ENCODE measurements at places on chromosomes 13 and 19.

- no peak for DNase-seq
These were observed 3.9 kb upstream of the KLK15 start for GRCh38 chr19:50837300-50837699.

DNA sequence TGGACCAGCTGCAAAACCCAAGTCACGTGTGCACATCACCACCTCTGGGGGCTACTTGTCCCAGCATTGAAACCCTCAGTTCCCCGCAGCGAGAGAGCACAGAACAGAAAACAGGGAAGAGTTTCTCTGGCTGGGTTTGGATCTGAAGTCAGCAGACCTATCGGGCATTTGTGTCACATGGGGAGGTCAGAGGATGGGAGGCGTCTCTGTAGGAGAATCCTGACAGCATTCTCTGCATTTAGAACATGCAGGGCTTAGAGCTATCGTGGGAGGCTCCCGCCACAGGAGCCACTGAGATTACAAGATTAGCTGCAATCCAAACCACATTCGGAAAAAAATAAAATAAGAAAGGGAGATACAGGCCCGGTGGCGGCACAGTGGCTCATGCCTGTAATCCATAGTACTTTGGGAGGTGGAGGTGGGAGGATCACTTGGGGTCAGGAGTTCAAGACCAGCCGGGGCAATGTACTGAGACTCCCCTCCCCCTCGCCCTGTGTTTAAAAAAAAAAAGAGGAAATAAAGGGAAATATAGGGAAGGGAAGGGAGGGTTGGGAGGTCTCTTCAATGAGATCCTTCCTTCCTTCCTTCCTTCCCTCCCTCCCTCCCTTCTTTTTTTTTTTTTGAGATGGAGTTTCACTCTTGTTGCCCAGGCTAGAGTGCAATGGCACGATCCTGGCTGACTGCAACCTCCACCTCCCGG, 2.9 kb upstream of the TLE6 start:
- DNase-seq = no peak

- DNase-seq = no peak
These were observed 18.9 kb upstream of the EPHX3 start for GRCh38 chr19:15251010-15251748.

- DNase-seq = peak; percentile 80
These were observed 15.2 kb upstream of the S1PR4 start for GRCh38 chr19:3163230-3163886.

DNA sequence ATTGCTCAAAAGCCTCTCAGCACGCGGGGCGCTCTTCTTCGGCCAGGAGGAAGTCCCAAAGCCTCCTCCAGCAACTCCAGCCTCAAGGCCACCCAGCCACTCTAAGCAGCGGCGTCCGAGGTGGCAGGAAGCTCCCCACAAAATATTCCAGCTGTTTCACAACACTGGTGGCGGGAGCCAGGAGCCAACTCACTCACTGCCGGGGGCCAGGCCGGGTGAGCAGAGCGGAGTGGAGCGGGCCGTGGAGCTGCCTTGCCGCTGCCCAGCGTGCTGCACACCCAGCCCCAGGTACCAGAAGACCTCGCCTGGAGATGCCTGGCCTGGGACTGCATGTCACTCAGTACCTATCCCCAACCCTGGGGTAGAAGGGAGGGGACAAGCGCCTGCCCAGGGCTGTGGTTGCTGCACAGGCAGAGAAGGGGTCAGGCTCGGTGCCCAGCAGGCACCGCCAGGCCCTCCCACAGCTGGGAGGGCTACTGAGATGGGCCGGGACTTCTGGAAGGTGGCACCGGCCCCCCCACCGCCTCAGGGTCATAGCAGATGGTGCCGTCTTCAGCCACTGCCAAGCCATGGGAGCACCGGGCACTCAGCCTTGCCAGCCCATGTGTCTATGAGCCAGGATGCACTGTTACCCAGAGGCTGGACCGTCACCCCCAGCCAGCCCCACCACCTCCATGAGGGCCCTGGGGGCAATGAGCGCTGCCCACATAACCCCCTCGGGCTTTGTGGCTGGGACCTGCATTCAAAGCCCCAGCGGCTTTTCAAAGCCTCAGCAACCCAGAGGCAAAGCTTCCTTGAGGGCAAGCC, 59.2 kb downstream of the MLLT1 start:
- DNase-seq = no peak

DNA sequence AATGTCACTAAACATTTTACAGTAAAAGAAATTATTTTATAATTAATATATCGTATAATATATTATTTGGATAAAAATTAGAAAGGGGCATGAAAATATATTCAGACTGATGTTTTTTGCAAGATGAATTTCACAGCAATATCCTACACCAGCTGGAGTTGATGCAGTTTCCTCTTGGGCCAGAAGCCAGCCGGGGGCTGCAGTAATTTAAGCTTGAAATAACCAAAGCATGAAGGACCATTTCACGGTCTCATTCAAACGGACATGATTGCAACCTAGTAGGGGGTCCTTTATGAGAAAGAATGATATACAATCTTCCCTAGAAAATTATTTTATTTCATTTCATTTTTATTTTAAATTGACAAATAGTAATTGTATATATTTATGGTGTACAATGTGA, 797.2 kb upstream of the PCDH9 start:
- DNase-seq = no peak

DNA sequence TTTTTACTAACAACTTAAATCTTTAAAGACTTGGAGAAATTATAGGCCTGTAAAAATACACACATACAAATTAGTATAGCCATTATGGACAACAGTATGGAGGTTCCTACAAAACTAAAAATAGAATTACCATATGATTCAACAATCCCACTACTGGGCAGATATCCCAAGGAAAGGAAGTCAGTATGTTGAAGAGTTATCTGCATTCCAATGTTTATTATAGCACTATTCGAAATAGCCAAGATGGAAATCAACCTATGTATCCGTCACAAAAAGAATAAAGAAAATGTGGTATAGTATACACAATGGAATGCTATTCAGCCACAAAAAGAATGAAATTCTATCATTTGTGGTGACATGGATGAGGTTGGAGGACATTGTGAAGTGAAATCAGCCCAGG, 37.2 kb downstream of the SLITRK1 start:
- DNase-seq = no peak

GRCh38 chr19:46787331-46788261, 798 bp downstream of the SLC1A5 start:
- peak; percentile 19 for DNase-seq

DNA sequence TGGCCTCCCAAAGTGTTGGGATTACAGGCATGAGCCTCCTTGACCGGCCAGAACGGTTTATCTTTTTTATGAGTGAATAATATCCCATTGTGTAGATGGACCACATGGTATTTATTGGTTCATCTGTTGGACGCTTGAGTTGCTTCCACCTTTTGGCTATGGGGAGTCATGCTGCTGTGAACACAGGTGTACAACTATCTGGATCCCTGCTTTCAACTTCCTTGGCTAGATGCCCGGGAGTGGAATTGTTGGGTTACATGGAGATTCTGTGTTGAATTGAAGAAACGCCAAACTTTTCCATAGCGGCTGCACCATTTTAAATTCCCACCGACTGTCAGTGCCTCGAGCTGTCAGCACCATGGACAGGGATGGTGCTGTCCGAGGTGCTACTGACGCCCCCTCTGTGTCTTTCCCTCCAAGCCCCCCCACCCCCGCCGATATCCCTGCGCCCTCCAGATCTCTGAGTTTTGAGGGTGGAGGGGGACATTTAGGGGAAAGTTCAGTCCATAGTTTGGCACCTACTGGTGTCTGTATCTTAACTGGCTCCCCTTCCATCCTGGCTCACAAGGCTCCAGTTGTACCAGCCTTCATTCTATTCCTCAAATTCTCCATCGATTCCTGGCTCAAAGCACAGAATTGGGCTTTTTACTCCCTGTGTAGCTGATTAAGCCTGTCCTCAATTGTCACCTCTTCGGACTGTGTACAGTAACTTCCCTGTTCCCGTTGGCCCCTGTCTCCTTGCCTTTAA, 27.3 kb downstream of the PNPLA6 start:
- DNase-seq = no peak

DNA sequence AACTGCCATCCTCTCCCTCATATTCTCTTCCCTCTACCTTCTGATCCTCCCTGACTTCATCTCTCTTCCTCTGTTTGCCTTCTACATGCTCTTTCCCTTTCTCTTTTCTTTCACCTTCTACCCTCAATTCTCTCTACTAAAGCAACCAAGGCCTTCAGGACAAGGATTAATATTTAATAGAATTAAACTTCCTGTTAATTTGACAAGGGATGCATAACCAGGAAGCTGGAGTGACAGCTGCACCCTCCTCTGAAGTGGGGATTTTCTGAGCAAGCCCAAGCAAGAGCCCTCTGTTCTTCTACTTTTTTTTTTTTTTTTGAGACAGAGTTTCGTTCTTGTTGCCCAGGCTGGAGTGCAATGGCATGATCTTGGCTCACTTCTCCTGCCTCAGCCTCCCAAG, 63.4 kb upstream of the MED4 start:
- DNase-seq = no peak

- DNase-seq = no peak
These were observed 69.9 kb downstream of the ARHGEF18 start for GRCh38 chr19:7418596-7418995.

DNA sequence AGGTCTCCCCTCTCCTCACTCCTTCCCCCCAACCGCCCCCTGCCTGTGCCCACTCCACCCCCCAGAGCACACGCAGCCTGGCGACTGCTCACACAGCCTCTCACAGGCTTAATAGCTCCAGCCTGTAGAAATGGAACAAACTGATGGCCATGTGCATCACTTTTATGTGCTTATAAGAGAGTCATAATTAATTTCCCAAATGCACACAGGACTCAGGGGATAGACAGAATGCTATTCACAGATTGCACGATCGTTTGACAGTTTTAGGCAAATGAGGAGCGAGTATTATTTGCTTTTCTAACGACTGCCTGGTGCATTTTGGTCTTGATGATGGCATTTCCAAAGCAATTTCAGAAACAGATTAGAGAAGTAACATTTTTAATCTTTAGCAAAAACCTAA, 97.7 kb upstream of the VSTM2B start:
- no peak for DNase-seq

- DNase-seq = no peak
These were observed 112.8 kb upstream of the GJB6 start for GRCh38 chr13:20344836-20345490.

GRCh38 chr13:70666883-70667556, 558.8 kb upstream of the KLHL1 start:
- no peak for DNase-seq

DNA sequence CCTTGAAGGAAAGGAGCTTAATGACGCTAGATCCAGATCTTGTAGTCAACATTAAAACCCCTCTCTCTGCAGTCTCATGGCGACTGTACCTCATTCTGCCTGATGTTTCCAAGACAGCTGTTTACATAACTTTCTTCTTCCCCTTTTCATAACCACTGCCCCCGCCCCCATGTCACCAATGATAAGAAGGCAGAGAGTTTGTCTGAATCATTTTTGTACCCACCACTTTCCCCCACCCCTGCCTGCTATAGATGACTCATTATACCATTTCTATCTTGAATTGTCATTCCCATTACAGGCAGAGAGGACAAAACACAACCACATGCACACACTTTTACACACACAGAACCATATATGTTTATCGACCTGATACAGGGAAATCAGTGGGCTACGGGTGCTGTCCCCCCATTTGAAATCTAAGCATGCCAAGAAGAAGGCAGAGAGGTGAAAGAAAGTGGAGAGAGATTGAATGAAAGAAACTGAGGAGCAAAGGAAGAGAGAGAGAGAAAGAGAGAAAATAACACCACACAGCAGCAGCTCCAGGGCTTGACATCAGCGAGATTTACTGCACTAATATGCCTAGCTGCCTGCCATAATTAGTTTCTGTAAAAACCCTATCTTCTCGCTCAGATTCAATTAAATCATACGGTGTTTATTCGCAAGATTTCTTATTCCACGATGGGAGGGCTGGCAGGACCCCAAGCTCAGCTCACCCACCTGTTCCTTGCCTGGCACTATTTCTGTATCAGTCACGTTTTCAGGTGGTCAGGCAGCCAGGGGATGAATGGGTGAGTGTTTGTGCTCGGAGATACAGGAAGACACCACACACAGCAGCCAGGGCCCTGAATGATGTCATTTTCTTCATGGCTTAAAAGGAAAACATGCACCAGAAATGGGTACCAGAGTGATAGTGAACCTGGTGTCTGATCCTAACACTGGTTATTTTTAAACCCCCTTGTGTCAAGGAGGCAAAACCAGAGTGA, 114.3 kb upstream of the SERP2 start:
- peak; percentile 84 for DNase-seq

DNA sequence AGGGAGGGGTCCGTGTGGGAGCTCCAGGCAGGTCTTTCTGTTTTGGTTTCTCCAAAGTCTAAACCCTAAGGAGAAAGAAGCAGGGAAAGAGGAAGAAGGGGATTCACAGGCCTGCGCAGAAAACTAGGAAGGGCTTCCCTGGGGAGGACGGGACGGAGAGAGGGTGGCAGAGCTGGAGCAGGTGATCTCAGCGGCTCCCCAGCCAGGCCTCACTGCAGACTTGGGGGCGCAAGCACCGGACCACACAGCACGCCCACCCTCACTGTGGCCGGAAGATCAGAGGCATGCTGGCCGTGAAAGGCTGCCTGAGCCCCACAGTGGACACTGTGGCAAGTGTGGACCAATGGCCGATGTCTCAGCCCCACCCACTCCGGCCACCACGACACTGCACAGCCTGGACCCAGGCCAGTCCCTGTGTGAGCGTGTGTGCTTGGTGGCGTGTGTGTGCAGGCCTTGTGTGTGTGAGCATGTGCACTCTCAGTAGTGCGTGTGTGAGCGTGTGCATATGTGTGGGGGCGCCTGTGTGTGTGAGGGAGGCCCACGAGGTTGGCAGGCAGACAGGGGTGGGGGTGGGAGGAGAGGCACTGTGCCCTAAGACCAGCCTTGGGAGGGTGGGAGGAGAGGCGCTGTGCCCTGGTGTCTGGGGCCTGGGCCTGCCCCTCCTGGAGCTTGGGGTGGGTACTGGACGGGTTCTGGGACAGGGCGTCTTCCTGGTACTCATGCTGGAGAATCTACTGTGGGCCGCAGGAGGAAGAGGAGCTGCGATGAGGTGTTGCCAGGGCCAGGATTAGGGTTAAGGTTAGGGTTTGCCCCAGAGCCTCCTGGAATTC, 15.4 kb upstream of the TMEM255B start:
- DNase-seq = no peak
